ENCODE measurements at places on chromosomes 13 and 19. TPM values are rescaled to one million over a fixed set of nuclear protein-coding genes. Genes with fewer than 3 reads are reported as not detected.
A peak's percentile ranks its signal among the peaks of the same experiment; 100 is the strongest.

DNA sequence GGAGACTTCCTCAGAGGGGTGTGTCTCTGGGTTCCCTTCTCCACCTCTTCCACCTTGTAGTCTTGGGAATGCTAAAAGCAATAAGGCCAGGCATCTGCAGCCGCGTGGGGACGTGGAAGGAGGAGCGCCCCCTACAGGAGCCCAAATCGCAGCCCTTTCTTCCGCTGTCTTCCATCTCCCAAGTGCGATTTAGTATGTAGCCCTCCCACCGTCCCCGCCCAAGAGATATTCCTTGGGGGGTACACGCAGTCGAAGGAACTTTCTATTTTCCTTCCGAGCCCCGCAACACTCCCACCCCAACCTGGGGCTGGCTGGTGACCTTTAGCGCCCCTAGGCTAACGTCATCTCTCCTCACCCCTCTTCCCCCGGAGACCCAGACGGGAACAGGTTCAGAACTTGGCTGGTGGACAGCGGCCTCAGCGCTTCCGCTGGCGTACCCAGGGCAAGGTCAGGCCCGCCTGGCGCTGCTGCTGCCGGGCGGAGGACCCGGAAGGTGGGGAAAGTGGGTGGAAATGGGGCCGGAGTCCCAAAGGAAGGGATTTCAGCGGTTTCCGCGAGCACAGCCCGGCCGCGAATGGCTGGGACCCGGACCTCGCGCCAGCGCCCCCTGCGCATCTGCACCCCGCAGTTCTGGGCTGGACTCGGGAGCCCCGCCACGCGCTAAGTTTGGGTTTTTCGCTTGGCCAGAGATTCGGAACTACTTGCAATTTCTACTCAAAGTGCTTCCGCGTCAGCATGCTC, 2.1 kb upstream of the PCDH8 start:
- peak; percentile 68 for ATAC-seq

DNA sequence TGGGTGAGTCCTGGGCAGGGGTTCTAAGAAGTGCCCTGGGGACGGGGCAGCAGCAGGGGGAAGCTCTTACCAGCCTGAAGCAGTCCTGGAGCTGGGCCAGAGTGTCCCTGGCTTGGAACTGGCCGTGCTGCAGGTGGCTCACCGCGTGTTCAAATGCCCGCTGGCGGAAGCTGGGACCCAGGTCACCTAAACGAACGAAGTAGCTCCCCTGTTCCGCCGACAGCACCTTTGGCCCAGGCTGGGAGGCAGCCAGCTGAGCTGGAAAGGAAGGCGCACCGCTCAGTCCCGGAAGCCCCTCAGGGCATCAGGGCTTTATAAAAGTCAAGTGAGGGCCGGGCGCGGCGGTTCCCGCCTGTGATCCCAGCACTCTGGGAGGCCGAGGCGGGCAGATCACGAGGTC, 9.6 kb downstream of the PLIN4 start:
- no peak for ATAC-seq

DNA sequence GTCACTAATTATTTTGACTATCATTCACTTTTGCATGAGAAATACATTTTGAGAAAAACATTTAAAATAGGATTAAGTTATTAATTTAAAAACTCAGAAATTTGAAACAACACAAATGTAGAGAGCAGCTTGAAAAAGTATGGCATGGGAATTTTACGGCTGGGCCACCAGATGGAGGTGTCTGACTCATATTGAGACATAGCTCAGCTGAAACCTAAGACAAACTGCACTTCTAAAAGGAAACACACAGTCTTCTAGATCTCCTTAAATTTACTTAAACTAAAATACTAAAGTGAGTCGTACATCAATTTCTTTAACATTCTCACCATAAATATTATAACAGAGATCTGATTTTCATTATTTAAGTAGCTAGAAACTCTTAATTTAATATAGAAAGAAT, 41.9 kb upstream of the POSTN start:
- no peak for ATAC-seq

- ATAC-seq = peak; percentile 61
These were observed 25.0 kb downstream of the ERCC5 start for GRCh38 chr13:102870677-102871415.

- ATAC-seq = no peak
These were observed 3.2 kb downstream of the ARHGAP35 start for GRCh38 chr19:46863818-46864629.

DNA sequence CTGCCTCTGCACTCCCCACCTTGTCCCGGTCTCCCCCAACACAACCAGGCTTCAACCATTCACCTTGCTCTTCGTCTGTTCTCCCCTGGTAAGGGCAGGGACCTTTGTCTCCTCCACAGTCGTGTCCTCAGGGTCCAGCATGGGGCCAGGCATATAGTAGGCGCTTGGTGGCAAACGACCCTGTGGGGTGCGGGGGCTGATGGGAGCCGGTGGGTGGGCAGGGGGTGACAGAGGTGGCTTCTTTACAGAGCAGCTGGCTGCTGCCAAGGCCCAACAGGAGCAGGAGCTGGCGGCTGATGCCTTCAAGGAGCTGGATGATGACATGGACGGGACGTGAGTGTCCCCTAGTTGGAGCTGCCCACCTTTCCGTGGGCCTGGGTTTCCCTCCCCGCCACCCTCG, 9.7 kb downstream of the PRKCSH start:
- ATAC-seq = no peak

- no peak for ATAC-seq
These were observed 41.4 kb downstream of the CERS4 start for GRCh38 chr19:8250596-8250995.

DNA sequence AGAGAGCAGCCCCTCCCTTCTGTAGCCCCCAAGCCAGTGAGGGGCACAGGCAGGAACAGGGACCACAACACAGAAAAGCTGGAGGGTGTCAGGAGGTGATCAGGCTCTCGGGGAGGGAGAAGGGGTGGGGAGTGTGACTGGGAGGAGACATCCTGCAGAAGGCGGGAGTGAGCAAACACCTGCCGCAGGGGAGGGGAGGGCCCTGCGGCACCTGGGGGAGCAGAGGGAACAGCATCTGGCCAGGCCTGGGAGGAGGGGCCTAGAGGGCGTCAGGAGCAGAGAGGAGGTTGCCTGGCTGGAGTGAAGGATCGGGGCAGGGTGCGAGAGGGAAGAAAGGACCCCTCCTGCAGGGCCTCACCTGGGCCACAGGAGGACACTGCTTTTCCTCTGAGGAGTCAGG, 4.2 kb downstream of the KLK3 start:
- ATAC-seq = no peak

DNA sequence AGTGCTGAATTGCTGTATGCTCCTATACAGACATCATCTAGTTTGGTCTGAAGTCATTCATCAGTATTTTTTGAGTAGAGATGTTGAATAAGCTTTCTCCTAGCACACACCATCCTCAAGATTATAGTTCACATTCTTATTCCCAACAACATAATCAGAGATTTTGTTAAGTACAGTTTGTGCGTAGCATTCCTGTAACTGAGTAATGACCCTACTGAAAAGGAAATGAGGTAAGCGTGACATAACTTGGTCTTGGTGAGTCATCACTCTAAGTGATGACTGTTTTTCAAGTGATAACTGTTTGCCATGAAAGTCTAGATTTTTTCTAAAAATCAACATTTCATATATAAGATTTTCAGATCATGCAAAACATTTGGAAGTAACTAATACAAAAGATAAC, 18.5 kb upstream of the FAM216B start:
- no peak for ATAC-seq

DNA sequence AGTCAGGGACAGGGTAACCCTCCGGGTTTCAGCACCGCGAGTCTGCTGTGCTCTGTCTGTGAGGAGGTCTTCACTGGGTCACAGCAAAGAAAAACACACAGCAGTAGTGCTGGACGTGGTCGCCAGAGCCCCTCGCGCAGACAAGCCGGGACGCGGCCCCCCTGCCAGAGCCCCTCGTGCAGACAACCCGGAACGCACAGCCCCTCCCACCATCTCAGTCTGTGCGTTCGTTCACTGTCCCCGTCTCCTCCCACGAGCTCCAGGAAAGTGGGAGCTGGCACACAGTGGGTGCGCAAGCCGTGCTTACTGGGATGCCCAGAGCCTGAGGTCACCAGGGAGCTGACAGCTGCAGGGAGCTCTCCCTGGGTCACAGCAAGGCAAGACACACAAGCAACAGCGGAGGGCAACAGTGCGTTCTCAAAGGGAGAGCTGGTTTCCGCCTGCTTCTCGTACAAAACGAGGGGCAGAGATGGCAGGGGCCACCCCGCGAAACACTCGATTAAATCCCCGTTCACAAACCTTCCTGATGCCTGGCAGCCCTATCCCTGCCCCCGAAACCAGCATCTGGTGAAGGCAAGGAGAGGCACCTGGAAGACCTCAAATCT, 3.2 kb upstream of the PLPP2 start:
- no peak for ATAC-seq

DNA sequence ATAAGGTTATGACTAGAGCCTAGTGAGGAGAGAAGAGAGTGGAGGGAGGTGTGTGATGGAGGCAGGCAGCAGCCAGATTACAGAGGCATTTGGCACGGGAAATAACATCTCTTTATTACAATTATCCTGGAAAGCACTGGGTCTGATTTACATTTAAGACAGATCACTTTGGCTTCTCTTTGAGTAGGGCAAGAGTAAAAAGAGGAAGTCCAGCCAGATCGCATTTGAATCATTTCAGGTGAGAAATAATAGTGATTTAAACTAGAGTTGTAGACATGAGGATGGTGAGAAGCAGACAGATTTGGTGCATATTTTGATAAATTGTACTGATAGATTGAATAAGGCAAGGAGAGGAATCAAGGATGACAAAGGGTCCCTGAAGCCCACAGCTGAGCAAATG, 9.6 kb upstream of the SACS start:
- ATAC-seq = no peak

- ATAC-seq = no peak
These were observed 107.5 kb upstream of the MBNL2 start for GRCh38 chr13:97114651-97115050.

GRCh38 chr13:105448811-105449210, 1086.7 kb downstream of the EFNB2 start:
- ATAC-seq = no peak

- ATAC-seq = no peak
These were observed 37.2 kb downstream of the SLITRK1 start for GRCh38 chr13:83845106-83845505.

GRCh38 chr13:37168926-37169325, 63.5 kb upstream of the CSNK1A1L start:
- ATAC-seq = no peak

DNA sequence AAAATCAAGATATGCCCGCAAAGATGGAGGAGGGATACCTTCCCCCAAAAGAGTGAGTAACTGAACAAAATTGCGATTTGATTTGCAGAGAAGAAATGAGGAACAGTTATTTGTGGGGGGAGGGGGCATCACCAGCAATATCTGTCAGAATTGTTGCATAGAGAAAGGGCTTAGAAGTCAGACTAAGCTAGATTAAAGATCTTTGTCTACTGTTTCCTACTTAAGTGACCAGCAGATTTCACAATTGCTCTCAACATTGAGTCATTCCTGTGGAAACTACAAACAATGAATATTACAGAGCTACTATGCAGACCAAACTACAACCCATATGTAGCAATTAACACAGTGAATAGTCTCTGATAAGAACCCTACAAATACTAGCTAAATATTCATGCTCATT, 27.4 kb downstream of the FPR3 start:
- ATAC-seq = no peak

GRCh38 chr19:35164418-35164817, 9.9 kb downstream of the FXYD5 start:
- ATAC-seq = no peak

DNA sequence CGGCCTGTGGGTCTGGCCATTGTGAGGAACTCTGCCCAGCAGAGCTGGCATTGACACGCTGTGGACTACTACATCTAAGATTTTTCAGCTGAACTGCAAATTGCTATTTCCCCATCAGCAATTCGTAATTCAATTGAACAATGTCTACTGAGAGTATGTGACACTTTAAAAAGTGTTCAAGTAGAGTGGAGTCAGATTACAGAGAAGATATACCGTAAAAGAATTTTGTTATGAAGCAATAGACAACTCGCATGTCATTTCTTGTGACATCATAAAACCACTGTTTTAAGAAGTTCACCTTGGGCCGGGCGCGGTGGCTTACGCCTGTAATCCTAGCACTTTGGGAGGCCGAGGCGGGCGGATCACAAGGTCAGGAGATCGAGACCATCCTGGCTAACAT, 32.5 kb upstream of the C1QTNF9 start:
- ATAC-seq = no peak

GRCh38 chr19:33111587-33111986, 20.3 kb upstream of the WDR88 start:
- no peak for ATAC-seq

GRCh38 chr13:21813110-21813509, 142.2 kb downstream of the FGF9 start:
- no peak for ATAC-seq

- ATAC-seq = no peak
These were observed 1705.2 kb upstream of the PCDH20 start for GRCh38 chr13:63120883-63121282.

- no peak for ATAC-seq
These were observed 253.8 kb downstream of the DLEU7 start for GRCh38 chr13:50589651-50590054.

- no peak for ATAC-seq
These were observed 5.0 kb upstream of the EID2 start for GRCh38 chr19:39544911-39545310.

GRCh38 chr13:89029062-89029461, 1357.9 kb downstream of the SLITRK5 start:
- no peak for ATAC-seq

DNA sequence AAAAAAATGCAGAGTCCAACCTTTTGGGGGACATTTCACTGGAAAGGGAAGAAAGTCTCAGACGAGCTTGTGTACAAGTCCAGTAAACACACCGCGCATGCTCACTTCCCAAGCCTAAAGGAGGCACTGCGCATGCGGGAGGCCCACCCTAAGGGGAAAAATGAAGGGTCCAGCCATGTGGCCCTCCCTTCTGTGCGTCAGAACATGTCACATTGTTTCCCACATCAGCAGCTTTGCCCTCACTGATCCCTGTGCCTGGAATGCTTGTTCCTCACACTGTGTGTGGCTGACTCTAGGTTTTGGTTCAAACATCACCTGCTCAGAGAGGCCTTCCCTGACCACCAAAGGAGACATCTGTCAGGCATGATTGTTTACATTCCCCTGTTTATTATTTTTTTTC, 4.4 kb downstream of the ELSPBP1 start:
- ATAC-seq = no peak

DNA sequence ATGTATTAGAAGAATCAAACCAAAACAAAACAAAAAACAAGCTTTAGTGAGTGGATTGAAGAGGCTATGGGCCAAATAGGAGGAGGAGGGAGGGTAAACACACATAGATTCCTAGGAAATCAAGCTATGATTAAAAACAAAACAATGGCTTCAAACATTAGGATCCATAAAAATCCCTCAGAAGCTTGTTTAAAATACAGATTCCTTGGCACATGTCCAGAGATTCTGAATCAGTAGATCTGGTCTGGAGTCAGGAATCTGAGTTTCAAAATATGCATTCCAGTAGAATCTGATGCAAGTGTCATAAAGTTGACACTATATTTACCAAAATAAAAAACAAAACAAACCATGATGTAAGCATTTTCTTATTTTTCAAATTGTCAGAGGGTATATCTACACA, 692.8 kb upstream of the SGCG start:
- ATAC-seq = no peak

GRCh38 chr13:52665325-52665724, 12.7 kb downstream of the SUGT1 start:
- ATAC-seq = no peak

CGB3 gene
- not detected for total RNA-seq

LRRC4B gene
- total RNA-seq = 9.3 TPM

ZNF426 gene
- total RNA-seq = 22.3 TPM

CCDC122 gene
- 4.0 TPM for total RNA-seq

TTC9B gene
- not detected for total RNA-seq

EDNRB gene
- total RNA-seq = 45.4 TPM

PSG1 gene
- total RNA-seq = not detected

SULT2A1 gene
- total RNA-seq = not detected

All from gastroesophageal sphincter (tissue), 4 donors.